ENCODE measurements at places on chromosomes 1 and 21.

DNA sequence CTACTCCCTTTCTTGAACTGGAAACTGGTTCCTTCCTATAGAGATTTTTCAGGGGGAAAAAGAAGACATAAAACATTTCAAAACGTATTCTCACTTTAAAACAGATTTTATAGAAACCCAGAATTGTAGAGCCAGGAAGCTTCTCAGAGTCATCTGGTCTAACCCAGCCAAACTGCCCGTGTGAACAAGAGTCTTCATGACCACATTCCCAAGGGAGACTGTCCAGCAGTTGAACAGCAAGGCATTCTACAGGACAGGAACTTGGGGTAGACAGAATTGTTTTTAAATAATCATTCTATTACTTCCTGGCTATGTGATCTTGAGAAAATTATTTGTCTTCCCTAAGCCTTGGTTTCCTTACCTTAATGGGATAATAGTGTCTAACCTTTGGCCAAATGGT, 163.5 kb upstream of the IVNS1ABP start:
- DNase-seq: no peak

DNA sequence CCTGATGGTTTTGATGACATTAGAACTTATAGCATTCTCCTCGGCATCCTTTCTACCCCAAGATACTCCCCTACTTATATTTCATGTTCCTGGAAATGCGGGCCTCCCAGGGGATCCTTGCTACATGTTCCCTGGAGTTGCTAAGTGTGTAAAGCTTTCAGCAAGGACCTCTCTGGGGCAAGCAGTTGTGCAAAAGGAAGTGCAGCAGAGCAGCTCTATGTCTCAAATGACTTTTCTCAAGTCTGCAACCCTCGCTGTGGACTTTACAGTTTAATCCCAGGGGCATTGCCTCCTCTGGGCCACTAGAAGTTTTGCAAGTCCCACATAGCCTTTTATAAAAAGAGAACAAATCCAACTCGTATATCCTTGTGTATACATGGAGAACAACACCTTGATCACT, 20.8 kb upstream of the MNDA start:
- DNase-seq: no peak

GRCh38 chr1:17258116-17258757, 9.3 kb downstream of the PADI3 start:
- DNase-seq: no peak

DNA sequence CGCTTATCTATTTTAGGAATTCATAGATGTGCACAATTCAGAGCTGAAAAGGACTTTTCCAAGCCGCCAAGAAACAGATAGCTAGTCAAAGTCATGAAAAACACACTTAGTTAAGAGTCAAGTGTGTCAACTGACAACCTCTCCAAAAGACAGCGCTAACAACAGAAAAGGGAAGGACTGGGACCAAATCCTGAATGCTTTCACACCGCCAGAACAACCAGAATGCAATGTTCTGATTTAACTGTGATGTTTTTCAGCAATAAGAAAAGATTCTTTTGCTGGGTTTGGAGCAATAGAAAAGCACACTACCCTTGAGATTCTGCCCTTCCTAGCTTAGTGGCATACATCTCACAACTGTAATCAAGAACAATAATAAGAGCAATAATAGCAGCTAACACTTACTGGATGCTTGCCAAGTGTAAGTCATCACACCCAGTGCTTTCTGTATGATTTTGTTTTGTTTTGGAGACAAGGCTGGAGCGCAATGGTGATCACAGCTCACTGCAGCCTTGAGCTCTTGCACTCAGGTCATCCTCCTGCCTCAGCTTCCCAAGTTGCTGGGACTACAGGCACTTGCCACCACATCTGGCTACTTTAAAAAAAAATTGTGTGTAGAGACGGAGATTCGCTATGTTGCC, 33.9 kb upstream of the SDC3 start:
- DNase-seq: no peak

GRCh38 chr1:239739919-239740318, 351.8 kb upstream of the FMN2 start:
- DNase-seq: no peak

DNA sequence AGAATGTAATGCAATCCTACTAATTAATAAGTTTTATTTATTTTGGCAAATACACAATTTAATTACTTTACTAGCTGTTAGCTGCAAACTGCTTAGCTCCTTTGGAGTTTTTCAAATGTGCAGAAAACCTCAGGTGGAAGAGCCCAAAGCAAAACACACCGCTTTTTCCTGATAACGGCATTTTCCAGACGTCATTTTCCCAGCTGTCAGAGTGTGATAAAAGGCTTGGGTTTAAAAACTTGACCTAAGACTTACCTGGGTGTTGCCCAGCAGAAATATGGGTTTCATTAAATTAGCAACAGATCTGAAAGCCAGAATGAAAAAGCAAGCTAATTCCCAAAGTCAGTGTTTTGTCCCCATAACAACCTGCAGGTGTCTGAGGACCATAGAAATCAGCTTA, 204.0 kb upstream of the HMCN1 start:
- no peak for DNase-seq

GRCh38 chr1:173020138-173020750, 30.5 kb downstream of the TNFSF18 start:
- DNase-seq: no peak

- no peak for DNase-seq
Measured at GRCh38 chr1:236334893-236335545, 53.3 kb upstream of the ERO1B start.

DNA sequence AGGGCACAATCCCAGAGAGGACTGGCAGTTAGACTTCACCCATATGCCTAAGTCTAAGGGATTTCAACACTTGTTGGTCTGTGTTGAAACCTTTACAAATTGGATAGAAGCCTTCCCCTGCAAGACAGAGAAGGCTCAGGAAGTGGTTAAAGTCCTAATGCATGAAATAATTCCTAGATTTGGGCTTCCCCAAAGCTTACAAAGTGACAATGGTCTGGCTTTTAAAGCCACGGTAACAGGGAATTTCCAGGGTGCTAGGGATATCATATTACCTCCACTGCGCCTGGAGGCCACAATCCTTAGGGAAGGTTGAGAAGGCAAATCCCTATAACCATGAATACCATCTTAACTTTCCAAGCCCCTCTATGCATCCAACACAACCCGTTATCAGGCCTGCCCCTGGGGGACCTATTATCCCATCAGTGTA, 3.3 kb upstream of the FMO4 start:
- DNase-seq: no peak

DNA sequence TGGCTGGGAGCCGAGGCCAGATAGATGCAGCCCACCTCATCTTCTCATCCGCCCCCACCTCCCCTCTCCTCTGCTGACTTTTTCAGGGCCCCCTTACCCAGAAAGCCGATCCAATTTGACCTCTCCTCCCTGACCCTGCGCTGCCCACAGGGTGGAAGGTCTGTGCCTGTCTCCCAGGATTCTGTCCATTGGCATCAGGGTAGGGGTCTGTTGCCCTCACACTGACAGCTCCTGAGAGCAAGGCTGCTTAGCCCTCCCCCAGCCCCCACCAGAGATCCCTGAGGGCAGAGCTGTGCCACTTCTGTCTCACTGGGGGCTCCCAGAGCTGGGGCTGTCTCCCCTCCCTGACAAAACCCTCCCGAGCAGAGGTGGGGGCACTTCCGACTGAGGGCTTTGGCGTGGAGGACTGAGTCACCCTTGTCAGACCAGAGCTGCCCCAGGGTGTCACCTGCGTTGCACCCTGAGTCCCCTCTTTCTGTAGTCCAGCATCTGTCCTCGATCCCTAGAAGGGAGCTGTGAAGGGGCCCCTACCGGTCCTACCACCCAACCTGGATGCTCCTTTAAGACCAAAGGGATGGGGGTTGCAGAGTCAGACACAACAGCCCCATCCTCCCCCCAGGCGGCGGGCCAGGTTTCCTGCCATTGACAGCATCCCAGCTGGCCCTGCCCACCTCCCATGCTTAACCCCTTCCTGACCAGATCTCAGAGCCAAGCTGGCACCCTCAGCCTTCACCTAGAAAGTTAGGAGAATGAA, 2.4 kb upstream of the FAM110D start:
- DNase-seq: no peak

DNA sequence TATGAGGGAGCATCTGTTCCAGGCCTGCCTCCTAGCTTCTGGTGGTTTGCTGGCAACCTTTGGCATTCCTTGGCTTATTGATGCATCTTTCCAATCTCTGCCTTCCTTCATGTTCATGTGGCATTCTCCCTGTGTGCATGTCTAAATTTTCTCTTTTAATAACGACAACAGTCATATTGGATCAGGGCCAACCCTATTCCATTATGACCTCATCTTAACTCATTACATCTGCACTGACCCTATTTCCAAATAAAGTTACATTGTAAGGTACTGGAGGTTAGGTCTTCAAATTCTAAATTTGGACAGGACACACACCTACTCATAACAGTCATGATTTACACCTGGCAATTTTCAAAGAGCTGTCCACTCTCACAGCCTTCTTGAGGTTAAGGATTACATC, 117.2 kb upstream of the FGGY start:
- no peak for DNase-seq

DNA sequence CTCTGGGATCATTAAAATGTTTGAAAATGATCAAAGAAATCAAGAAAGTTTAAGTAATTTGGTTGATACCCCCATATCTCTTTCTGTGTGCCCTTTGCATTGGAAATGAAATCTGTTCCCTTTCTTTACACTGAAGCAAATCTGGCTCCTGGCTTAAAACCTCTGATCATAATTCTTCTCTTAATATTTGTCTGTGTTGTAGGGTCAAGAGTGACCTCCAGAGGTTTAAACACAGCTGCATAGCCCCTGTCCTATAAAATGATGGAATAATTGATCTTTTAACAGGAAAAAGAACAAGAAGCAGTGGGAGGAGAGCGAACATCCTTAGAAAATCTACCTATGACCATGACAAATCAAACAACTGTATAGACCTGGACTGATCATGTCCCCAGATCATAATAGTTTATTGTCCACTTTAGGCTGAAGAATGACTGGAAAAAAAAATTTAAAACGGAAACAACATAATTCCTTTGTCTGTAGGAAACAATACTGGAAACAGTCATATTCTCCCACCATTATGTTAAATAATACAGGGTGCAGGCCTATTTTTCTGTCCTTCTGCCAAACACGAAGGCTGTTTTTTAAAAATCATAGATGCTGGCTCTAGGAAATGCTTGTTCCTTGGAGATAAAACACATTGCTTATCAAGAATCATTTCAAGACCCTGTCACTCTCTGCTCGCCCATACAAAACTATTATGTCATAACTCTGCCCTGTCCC, 184.3 kb downstream of the NEGR1 start:
- DNase-seq: no peak

DNA sequence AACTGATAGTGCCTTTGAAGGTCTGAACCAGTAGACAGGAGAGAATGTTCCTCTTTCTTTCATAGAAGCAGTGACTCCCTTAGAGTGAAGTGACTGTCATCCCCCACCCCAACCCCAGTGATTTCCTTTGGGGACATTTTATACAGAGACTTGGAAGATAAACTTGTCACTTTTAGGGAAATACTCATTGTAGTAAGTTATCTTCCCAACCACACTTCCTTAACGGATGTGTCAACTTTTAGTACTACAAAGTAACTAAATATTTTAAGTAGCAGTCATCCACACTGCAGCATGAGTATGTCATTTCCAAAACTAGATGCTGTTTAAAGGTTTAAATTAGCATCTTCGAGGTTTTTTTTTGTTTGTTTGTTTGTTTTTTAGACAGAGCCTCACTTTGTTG, 13.7 kb downstream of the LRRC8B start:
- DNase-seq: no peak

GRCh38 chr1:190864013-190864641, 386.5 kb upstream of the BRINP3 start:
- DNase-seq: no peak

DNA sequence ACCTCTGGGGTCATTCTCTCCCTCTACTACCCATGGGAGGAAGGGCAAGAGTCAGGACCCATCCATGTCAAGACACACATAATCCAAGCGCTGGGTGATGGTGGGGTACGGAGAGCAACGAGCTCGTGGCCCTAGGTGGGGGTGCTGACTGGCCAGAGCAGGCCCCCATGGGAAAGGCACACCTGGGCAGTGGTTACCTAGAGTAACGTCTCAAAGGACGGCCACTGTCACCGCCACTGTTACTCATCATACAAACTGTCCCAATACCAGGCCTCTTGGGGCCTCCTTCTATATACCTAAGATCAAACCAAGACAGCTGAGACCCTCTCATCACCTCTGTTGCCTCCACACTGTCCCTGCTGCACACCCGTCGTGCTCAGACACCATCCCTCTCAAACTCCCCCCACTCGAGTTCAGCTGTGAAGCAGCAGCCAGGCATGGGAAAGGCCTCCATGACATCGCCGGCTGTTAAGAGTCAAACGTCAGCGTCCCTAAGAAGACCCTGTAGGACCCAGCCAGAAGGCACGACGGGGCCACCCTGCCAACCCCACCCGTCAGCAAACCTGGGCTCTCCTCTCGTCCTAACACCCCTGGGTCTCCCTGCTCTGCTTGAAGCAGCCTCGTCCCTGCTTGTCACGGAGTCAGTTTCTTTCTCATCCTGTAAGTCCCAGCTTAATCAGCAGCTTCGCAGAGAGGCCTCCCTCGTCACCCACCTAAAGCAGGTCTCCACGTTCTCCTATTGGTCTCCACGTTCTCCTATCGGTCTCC, 15.3 kb downstream of the NPHP4 start:
- no peak for DNase-seq

DNA sequence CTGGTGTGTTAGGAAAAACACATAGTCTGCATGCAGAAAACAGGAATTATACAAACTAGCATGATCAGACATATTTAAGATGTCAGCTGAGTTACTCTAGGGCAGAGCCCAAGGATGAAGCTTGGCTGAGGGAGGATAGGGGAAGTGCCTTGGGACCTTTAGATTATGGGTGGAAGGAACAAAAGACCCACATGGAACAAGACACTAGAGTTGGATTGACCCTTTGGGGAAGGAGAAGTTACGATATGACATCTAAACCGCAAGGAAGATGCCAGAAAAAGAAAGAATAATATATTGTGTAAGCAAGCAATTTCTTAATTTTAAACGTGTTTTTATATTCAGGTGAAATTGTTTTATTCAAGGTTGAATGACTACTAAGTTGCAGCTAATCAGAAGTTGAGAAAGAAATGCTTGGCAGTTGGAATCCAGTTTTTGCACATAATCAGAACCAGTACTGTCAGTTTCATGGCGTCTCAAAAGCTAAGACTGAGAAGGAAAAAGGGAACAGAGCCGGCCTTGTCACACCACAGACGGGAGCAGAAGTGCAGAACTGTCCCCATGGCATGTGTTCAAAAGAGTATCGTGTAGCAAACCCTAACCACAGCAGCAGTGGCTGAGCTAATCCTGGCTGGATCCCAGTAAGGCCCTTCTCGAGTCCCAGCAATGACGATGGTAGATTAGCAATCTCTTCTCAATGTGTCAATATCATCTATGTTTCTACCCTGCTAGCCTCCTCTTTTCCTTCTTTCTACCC, 31.2 kb upstream of the IFNAR2 start:
- no peak for DNase-seq

DNA sequence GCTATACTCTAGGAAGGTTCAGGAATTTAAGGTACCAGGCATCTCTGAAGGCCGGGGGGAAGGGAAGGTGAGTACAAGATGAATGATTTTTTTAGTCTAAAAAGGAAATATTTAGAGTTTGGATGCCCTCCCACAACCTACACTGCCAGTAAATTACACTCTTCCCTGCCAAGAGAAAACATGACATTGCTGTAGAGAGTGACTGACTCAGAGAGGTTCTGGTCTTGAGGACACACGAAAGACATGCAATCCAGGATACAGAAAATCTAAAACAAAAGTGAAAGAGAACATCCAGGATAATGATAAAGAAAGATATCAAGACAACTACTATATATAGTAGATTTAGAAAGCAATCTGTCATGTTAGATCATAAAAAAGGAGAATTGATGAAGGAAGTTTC, 200.5 kb downstream of the TYW3 start:
- DNase-seq: no peak

- DNase-seq: no peak
Measured at GRCh38 chr1:185694081-185694480, 40.1 kb upstream of the HMCN1 start.
